ENCODE measurements at places on chromosomes 12 and 14.

DNA sequence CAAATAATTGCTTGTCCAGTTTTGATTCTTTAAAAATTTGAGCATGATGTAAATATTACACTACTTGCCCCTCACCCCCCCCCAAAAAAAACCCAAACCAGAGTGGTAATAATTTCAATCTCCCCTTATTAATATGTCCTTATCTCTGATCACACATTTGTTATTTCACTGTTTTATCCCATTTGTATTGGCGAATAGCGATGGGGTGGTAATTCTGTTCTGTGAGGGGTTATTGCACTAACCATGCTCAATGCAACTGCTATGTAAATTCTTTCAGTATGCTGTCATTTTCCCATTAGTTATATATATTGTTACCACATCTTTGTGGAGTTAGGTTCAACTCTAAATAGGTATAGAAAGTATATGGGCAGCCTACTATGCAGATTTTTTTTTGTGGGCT is 1.1 kb downstream of the RIMKLB start:
- no peak for DNase-seq

- no peak for DNase-seq
Measured at GRCh38 chr12:509500-509899, 49.8 kb downstream of the B4GALNT3 start.

DNA sequence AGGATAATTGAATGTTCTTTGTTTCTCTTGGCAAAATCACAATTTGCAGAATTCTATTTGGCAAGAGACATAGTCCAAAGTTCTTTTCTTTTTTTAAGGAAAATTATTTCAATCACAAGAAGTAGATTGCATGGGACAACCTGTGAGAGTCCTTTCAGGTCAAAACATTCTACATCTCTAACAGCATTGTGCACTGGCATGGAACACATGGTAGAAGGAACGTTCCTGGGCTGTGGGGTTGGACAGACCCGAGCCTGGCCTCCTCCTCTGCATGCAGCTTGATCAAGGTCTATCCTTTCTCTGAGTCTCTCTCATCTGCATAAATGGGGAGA is 88.6 kb upstream of the CPSF6 start:
- DNase-seq: no peak

GRCh38 chr12:107519906-107520859 is 165.4 kb upstream of the PWP1 start:
- no peak for DNase-seq

GRCh38 chr14:64983439-64984310 is 3.0 kb upstream of the FNTB start:
- DNase-seq: no peak

- no peak for DNase-seq
Measured at GRCh38 chr12:55965941-55966407, at the start of gene PMEL. Gene PMEL, minus strand, starts transcription at chr12:55966042. Its CDS starts 31 bp downstream, at chr12:55966011.

GRCh38 chr12:63321373-63321772 is 170.4 kb upstream of the AVPR1A start:
- no peak for DNase-seq

DNA sequence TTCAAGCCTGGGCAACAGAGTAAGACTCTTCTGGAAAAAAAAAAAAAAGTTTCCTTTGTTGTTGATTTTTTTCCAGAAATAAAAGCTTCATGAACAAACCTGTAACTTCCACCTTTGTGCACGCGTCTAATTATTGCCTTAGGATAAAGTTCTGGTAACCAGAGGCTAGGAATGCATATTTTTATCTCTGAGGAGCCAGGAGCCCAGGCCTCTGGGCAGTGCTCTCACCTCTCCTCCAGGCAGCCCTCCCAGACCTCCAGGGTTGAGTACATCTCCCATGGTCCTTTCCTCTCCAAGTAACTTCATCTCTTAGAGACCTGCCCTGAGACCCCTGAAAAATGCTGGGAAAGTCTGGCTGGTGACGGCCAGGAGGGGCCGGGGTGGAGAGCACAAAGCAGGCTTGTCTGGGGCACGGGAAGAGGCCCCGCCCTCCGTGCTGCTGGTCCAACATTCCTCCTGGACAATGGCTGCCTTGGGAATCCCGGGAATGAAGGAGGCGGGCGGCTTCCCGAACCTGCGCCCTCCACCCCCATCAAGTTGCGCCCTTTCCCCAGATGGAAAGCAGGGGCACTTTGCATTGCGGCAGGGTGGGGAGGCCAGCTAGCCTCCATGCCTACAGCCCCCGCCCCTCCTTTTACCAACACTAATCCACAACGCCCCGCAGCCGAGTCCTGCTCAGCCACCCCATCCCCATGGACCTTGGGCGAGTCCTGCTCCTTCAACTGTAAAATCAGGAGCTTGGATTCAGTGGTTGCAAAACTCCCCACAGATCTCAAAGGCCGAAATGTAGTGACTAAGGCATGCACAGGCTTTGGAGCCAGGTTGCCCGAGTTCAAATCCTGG is 7.3 kb upstream of the FIGNL2 start:
- DNase-seq: no peak

- DNase-seq: no peak
Measured at GRCh38 chr12:124635316-124635715, 67.9 kb upstream of the NCOR2 start.

DNA sequence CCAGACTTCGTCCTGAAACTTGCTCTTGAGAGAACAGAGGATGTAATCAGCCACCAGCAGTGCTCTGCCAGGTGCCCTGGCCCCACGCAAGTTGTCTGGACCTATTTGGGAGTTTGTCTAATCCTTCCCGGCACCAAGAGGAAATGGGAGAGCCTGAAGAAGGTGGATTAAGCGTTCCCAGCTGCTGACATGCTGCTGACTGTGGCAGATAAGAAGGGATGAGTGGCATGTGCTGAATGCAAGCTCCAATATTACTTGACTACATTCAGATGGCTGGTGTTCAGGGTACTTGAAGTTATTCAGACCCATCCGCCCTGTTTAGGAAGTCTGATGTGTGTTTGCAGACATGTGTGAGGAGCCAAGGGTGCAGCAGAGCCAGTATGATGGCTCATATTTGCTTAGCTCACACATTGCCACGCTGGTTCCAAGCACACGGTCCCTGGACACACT is 440.6 kb upstream of the CCDC196 start:
- no peak for DNase-seq

- no peak for DNase-seq
Measured at GRCh38 chr12:9742661-9743060, 9.8 kb upstream of the CLECL1 start.

GRCh38 chr14:91149462-91149861 is 35.6 kb downstream of the DGLUCY start:
- DNase-seq: no peak

GRCh38 chr12:119296535-119296934 is 38.0 kb upstream of the CCDC60 start:
- no peak for DNase-seq

GRCh38 chr12:52704464-52704863 is 1.1 kb upstream of the KRT77 start:
- DNase-seq: no peak

- no peak for DNase-seq
Measured at GRCh38 chr12:34097213-34097612, 74.9 kb downstream of the ALG10 start.

DNA sequence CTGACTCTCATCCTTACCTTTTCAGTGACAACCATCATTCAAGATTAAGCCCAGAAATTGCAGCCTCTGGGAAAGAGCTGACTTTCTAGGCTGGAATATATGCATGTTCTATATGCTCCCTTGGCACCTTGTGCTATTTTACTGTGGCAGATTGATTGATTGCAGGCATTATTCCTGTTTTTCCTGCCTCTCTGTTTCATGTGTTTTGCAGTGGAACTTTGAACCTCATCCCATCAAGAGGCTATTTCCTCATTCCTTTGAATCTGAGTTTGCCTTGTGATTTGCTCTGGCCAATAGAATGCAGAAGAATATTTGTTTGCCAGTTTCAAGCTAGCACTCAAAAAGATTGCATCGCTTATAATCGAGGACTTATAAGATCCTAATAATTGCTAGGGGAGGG is 174.8 kb upstream of the DCN start:
- DNase-seq: no peak

- DNase-seq: no peak
Measured at GRCh38 chr14:35298351-35298750, 6.2 kb downstream of the PSMA6 start.

- DNase-seq: no peak
Measured at GRCh38 chr12:119624966-119625365, 31.4 kb downstream of the TMEM233 start.
